ENCODE measurements at places on chromosomes 5 and 9.

DNA sequence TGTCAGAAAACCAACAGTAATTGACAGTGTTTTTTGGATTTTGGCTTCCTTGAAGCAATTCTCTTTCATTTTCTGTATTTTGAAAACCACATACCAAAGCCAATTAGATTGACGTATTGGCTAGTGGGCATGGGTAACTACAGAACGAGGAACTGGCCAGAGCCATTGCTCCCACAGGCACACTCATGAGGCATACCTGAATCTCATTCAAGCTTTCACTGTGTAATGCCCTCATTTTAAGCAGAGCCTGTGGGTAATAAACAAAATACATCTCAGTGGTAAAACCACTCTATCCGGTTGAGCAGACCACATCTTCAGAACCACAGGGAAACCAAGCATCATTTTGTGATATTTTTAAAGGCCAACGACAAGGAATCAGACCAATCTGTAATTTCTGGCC, 394.1 kb downstream of the ZNF608 start:
- DNase-seq: no peak

GRCh38 chr5:73619606-73620333, 6.2 kb upstream of the ARHGEF28 start:
- no peak for DNase-seq

DNA sequence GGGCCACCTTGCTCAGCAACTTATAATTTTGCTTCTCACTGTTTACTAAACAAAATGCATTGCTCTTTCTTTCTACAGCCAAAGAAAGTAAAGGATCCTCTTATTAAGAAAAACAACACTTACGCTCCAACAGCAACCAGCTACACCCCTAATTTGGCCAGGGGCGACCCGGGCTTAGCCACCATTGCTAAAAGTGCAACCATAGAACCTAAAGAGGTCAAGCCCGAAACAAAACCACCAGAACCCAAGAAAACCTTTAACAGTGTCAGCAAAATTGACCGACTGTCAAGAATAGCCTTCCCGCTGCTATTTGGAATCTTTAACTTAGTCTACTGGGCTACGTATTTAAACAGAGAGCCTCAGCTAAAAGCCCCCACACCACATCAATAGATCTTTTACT, 49.1 kb downstream of the GABRA1 start:
- no peak for DNase-seq

GRCh38 chr9:101311758-101312420, 72.9 kb downstream of the BAAT start:
- no peak for DNase-seq

- DNase-seq: no peak
These were observed 562.4 kb downstream of the EBF1 start for GRCh38 chr5:158537366-158537765.
